ENCODE measurements at places on chromosomes 6 and 20.

- DNase-seq, result no peak
These were observed 606.5 kb upstream of the NOX3 start for GRCh38 chr6:156062091-156062563.

- DNase-seq, result no peak
These were observed 2.8 kb upstream of the KCNQ2 start for GRCh38 chr20:63475209-63475608.

DNA sequence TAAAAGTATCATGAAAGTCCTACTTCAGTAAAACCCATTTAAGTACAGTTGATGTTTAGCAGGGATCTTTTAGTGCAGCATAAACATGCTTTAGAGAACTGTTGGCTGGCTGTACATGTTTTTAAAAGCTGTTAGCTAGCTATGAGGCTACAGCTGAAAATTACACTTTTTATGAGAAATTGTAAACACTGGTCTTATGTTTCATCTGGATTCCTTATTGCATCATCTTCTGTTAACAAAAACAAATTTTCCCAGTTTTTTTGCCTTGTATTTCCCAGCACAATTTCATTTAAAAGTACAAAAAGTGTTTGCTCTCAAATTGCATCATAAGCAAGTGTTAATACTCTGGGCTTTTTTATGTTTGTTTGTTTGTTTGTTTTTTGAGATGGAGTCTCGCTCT is 18.3 kb upstream of the HLA-E start:
- DNase-seq, result no peak

GRCh38 chr20:61664556-61665320 is 400.9 kb downstream of the TAF4 start:
- no peak for DNase-seq

DNA sequence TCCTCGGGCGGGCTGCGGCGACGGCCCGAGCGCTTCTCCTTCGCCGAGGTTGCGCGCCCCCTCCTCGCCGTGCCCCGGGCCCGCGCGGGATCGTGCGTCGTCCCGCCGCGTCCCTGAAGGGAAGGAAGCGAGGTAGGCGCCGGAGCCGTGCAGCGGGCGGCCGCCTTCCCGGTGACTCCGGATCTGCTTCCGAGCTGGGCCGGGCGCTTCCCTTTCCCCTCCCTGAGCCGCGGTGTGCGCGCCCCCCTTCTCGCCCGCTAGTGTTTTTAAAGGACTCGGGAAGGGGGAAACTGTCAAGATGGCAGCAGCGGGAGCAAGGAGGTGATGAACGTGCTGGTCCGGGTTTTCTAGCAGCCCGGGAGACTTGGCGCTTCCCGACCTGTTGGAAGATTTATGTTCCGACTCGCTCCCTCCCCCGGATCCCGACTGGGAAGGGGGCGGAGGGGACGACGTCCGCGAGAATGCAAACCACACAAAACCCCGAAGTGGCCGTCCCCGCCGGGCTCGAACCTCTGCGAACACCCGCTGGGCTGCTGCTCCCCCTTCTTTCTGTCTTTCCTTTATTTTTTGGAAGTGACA is 744 bp upstream of the FOXO3 start:
- no peak for DNase-seq

DNA sequence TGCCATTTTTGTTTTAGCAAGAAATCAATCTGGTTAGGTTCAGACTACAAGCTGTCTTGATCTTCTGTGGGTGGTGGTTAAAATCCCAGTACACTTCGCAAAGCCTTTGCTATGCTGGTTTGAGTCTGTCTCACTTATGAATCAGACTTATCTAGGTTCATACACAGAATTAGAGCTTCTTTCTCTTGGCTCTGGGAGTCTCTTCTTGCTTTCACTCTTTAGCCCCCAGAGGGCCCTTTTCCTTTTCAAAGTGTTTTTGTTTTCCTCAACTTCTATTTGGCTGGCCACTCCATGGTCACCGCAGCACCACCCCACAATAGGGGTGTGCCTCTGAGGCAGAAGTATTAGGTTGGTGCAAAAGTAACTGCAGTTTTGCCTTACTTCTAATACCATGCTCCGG is 21.3 kb downstream of the ECI2 start:
- no peak for DNase-seq

- no peak for DNase-seq
These were observed 327.3 kb downstream of the FRK start for GRCh38 chr6:115733426-115733825.

DNA sequence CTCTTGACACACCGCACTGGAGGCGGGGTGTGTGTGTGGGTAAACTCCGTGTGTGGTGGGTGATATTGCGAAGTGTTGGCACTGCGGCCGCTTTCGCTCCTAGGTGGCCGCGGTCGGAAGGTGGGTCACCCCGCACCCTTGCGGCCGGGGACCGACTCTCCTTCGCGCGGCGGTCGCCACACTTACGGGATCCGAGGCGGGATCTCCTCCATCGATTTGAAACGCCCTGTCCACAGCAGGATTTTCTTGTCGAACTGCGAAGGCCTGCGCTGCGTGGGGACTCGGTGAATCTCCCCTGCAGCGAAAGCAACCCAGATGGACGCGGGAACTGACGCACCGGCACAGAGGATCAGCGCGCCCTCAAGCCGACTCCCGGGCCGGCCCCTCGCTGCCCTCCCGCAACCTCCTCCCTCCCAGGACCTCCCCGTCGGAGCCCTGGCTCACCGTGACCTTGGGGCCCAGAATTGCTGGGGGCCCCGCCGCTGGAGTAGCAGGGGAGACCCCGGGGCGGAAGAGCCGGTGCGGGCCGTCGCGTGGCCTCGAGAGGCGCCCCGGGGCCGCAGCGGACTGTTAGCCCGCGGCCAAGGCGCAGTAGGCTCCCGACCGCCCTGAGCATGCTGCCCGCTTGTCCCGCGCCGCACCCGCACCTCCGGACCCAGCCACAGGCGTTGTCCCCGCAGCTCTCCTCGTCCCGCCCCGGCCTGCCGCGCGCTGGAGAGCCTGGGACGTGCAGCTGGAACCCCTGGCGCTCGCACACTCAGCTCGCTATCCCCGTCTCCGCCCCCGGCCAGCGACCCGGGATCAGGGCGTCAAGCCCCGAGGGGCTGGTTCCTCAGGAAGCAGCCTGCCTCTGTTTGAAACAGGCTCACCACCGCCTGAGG is at the start of gene FAM162B:
FAM162B (minus strand) TSS at position 759 of the 881 bp plus-strand sequence; CDS start at position 616, 143 bp downstream.
- no peak for DNase-seq

- no peak for DNase-seq
These were observed 77.8 kb downstream of the CD164 start for GRCh38 chr6:109304284-109305015.

GRCh38 chr6:162443101-162443500 is 284.5 kb downstream of the PRKN start:
- no peak for DNase-seq

DNA sequence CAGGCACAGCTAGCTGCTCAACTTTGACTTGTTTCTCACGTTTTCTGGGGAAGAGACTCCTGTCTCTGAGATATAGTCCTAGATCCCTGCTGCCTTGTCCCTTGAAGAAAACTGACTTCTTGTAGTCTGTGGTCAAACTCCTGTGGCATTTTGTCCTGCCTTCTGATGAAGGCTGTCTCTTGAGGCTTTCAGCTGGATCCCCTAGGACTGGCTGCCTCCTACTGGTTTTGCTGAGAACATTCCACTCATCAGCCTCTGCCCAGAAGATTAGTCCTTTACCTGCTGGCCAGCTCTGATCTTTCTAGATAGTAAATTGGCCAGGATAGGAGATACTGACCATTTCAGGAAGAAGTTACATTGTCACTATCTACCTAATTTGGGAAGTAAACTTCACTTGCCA is 71.9 kb upstream of the CNR1 start:
- no peak for DNase-seq

DNA sequence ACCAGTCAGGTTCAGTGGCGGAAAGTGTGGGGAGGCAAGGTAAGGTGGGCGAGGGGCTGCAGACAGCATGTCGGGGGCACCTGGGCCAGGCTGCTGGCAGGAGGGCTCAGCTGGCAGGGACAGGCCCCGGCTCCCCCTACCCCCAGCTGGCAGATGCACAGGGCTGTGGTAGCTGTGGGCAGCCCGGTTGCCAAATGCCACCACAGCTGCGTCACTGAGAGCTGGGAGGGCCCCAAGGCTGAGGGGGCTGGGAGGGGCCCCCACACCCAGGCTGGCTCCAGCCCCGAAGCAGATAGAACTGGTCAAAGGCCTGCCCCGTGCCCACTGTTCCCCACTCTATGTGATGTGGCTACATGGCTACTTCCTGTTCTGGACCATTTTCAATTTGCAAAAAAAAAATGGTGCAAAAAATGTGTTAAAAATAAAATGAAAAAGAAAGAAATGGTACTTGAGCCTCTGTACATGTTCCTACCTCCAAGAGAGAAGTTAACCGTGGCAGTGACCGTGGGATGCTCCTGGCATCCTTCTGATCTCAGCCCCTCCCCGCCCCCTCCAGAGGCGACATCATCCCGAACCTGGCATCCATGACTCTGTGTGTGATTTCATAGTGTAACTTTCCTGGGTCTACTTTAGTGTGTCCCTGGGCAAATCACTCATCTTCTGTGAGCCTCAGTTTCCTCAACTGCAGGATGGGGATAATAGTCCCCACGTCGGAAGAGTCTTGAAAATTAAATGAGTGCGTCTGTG is 64.4 kb downstream of the UBE2V1 start:
- DNase-seq, result peak; percentile 24
